ENCODE measurements at places on chromosomes 5 and 9. TPM values are rescaled to one million over a fixed set of nuclear protein-coding genes. Genes with fewer than 3 reads are reported as not detected.

DNA sequence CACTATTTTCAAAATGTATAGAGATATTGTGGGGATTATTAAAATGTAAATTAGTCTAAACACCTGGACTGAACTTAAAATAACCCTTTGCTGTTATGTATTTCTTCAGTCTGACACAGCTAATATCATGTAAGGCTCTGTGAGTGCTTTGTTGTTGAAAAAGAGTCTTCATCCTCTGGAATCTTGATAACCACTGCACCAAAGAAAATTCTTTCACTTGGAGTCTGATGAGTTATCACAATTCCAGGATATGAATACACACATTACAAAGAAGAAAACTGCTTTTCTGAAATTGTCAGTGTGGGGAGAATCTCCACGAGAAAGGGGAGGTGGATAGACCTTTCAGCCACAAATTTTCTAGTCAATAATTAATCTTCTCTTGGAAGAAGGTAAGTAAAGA lies 42.3 kb upstream of the TARS1 start:
- no peak for DNase-seq

GRCh38 chr5:72559866-72560766 lies 52.9 kb upstream of the ZNF366 start:
- no peak for DNase-seq

DNA sequence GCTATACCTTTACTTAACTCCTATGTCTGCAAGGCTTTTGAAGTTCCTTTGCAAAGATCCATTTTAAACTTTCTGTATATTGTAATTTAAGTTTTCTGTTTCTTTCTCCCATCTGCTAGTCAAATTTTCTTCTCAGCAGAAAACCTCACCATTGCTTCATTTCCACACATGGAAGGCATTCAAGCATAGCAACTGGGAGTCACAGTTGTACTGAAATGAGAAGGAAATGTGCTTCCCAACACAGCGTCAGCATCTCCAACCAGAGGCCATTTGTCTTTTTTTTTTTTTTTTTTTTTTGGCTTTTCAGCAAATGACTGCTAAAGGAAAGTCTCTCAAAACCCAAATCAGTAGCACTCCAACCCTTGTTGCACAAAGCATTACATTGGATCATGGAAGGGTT lies 92.5 kb downstream of the RAB3C start:
- no peak for DNase-seq

- no peak for DNase-seq
Observed at GRCh38 chr5:11640158-11640873, 263.9 kb downstream of the CTNND2 start.

GRCh38 chr9:71647094-71647591 lies 121.2 kb downstream of the CEMIP2 start:
- DNase-seq, result peak; percentile 81

DNA sequence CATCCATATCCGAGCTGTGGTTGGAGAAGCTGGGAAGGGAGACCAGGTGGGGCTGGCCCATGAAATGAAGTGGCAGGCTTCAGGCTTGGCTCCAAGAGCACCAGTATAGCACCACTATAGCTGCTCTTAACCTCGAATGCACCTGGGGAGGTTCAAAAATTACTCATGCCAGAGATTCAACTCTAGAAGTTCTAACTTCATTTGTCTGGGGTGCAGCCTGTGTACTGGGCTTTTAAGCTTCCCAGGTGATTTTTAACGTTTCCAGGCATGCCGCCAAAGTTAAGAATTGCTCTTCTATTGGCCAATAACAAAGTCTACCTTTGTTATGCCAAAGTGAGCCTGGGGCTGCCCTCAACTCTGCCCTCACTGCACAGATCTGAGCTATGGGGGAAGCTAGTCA lies 458 bp downstream of the PRSS3 start:
- DNase-seq, result no peak

DNA sequence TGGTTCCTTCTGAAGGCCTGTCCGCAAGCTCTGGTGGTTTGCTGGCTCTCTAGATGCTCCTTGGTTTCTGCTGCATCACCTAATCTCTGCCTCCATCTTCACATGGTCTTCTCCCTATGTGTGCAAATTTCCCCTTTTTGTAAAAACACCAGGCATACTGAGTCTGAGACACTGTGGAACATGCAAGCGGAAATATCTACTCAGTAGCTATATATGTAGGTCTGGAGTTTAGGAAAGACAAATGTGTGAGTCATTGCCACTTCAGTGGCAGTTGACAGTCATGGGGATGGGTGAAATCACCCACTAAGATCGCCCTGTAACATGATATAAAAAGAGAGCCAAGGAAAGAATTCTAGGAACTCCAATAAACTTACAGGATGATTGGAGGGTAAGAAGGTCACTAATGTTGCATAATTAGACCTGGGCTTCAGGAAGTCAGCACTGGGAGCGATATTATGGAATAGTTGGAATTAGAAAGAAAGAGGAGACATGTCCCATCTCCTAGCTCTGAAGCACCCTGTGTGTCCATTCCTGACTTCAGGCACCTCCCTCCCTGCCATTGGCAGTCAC lies 22.7 kb upstream of the UBLCP1 start:
- no peak for DNase-seq

Gene CCNI2
- total RNA-seq, result 0.08 TPM

DNA sequence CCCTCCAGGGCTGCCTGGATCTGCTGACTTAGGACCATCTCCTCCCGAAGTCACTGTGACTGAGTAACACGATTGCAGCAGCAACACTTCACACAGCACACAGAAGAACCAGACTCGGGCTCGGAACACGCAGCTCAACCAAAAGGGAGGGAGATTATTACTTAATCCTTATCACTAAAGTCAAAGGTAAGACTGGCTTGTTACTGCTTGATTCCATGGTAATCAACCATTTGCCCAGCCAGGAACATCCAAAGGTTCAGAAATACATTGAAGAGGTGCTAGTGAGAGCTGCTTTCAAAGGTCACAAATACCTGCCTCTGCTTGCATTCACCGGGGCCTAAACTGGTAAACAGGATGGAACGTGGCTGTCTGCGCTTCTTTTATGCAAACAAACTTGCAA lies 7.7 kb downstream of the FBP1 start:
- DNase-seq, result no peak

- DNase-seq, result no peak
Observed at GRCh38 chr5:4703931-4704458, 436.1 kb upstream of the ADAMTS16 start.

DNA sequence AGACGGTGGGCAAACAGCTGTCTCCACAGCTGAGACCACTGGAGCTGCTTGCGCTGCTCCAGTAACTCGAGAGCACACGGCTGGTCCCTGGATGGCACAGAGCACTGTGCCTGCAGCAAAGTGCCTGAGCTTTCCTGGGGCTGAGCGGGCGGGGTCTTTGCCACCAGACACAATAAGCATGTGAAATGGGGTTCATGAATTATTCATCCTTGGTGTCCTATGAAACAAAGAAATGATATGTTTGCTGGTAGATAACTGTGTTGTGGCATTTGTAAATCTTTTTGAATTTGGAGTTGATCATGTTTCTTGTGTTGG lies 151.7 kb upstream of the MPDZ start:
- DNase-seq, result no peak

- no peak for DNase-seq
Observed at GRCh38 chr5:57663466-57663865, 180.9 kb upstream of the ACTBL2 start.

DNA sequence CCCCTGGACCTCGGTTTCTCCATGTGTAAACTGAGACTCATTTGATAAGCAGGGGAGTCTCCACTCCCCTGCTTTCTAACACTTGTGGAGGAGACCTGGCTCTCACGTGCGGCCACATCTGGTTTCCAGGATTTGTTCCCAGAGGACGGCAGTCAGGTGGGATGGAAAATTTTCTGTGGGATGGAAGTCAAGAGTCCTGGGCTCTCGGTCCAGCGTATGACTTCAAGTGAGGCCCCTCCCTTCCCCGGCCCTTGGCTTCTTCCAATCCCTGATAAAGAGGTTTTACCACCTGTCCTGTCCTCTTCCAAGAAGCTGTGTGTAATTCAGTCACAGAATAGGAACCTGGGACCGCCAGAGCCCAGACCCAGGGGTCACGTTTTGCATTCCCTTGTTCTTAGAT lies 35.0 kb downstream of the TMOD1 start:
- DNase-seq, result no peak

DNA sequence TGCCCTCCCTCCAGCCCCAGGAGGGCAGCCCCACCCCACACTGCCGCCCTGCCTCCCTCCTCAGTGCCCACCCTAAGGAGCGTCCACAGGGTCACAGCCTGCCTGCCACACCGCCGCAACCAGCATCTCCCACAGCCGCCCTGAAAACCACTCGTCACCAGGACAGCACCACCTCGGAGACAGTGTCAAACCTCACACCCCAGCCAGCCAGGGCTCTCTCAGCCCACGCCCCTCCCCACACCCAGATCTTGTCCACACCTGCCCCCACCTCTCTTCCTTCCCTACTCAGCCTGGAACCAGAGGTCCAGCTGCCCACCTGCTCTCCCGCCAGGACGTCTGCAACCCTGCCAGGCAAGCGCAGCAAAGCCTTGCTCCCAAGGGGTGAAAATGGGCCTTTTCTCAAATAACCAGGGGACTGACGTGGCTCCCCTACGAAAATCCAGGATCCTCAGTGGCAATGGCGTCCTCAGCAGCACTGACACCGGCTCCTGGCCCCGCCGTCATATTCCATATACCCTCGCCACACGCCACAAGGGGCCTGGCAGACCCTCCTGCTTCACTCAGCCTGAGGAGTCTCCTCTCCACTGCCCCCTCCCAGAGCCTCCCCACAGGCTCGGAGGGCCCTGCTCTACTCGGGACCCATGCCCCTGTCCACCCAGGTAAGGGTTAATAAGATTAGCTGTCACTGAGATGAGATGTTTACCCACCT lies 71.0 kb upstream of the ADAMTS2 start:
- no peak for DNase-seq

- DNase-seq, result no peak
Observed at GRCh38 chr5:142794537-142794936, 24.4 kb downstream of the ARHGAP26 start.

- no peak for DNase-seq
Observed at GRCh38 chr5:103211576-103212561, 46.7 kb upstream of the MACIR start.

- DNase-seq, result no peak
Observed at GRCh38 chr5:126192226-126192625, 231.0 kb upstream of the GRAMD2B start.

- DNase-seq, result no peak
Observed at GRCh38 chr5:35622974-35623373, 5.3 kb downstream of the SPEF2 start.

Gene SPRY4
- total RNA-seq, result 10.2 TPM

GRCh38 chr9:137034709-137035506 lies 3.0 kb upstream of the FUT7 start:
- DNase-seq, result peak; percentile 77

DNA sequence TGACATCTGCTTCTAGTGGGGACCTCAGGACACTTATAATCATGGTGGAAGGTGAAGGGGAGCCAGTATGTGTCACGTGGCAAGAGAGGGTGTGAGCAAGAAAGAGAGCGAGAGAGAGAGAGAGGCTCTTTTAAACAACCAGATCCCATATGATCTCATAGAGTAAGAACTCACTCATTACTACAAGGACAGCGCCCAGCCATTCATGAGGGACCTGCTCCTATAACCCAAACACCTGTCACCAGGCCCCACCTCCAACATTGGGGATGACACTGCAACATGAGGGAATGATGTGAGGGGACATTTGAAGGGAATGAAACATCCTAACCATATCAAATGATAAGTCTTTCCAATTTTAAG lies 427.5 kb downstream of the EFNA5 start:
- DNase-seq, result no peak

- DNase-seq, result no peak
Observed at GRCh38 chr5:117893211-117893610, 1095.1 kb downstream of the DTWD2 start.

- DNase-seq, result no peak
Observed at GRCh38 chr9:34956648-34957047, 1.4 kb upstream of the PHF24 start.

DNA sequence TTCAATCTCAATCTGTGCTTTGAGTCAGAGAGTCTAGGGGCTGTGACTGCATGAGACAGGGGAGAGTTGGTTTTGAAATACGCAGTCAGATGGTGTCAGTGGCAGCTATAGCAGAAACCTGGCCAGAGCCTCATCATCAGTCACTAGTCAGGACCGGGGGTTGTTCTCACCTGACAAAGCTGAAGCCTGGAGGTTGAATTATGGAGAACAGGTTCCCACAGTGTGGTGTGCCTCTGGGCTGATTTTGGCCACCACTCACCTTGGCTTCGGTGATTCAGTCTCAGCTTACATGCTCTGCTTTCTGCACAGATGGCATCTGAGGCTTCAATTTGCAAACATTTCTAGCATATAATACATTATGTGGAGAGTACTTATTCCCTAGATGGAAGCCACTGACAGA lies 387.3 kb downstream of the YTHDC2 start:
- no peak for DNase-seq

- DNase-seq, result no peak
Observed at GRCh38 chr5:3230254-3230653, 365.4 kb upstream of the IRX1 start.

GRCh38 chr5:129454461-129454860 lies 5.6 kb upstream of the ADAMTS19 start:
- no peak for DNase-seq

DNA sequence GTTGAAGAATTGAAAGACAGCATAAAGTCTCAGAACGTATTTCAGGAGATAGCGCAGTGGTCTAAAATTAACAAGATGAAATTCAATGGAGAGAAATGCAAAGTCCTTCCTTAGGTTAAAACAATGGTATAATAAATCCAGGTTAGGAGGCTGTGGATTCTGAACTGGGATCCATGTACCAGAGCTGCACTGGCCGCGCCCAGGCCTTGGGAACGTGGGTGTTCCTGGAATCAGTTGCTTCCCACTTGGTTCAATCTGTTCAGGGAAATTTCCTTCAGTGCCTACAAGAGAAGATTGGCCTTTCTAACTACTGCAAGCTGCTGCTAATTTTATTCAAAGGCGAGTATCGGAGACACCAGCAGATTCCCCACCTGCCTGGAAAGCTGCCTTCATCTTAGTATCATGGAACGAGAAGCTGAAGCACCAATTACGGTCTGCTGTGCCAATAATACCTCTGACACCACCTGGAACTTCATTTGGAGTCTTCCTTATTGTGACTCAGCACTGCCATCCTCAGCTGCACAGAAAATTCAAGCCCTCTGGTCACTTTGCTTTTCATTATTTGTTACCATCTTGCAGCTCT lies 14.3 kb upstream of the CTNND2 start:
- no peak for DNase-seq

GRCh38 chr5:69509212-69509611 lies 16.6 kb downstream of the OCLN start:
- DNase-seq, result no peak

GRCh38 chr9:19992556-19992955 lies 203.7 kb upstream of the SLC24A2 start:
- DNase-seq, result no peak

DNA sequence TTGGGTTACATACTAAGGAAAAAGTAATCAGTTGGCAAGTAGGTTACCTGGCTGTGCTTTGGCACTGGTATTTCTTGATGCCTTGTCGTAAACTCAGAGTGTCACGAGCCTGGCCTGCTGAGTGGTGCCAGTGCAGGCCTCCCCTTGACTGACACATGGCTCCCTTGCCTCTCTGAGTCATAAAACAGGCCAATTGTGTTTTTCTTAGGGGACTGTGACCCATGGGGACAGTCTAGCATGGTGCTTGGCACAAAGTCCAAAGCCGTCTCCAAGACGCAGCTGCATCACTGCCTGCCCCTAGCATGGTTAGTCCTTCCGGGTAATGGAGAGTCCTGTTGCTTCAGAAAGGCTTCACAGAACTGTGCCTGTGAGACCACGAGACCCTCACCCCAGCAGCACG lies 132.5 kb downstream of the MVB12B start:
- DNase-seq, result no peak

Data from left ventricle myocardium inferior (tissue), 1 donor.